ENCODE measurements at places on chromosomes 4 and X.

DNA sequence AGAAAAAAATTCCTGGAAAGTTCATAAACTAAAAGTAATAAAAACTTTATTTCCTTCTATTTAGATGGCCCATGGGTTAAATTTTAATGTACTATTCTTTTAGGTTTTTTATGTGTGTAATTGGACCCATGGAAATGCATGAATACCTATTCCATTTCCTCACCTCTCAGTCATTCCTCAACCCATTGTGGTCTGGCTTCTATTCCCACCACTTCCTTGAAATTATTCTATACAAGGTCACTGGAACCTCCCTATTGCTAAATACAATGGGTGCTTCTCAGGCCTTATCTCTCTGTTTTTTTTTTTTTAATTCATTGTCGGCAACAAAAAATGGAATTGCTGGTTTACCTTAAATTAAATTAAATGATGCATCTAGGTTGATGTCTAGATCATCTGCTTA lies 17.2 kb downstream of the SLC39A8 start:
- DNase-seq: no peak

- DNase-seq: no peak
These were observed 775 bp upstream of the YIPF6 start for GRCh38 chrX:68498044-68498507.

GRCh38 chr4:8532245-8532781 lies 47.9 kb upstream of the GPR78 start:
- DNase-seq: no peak

GRCh38 chr4:99414401-99414800 lies 20.7 kb downstream of the ADH7 start:
- no peak for DNase-seq

DNA sequence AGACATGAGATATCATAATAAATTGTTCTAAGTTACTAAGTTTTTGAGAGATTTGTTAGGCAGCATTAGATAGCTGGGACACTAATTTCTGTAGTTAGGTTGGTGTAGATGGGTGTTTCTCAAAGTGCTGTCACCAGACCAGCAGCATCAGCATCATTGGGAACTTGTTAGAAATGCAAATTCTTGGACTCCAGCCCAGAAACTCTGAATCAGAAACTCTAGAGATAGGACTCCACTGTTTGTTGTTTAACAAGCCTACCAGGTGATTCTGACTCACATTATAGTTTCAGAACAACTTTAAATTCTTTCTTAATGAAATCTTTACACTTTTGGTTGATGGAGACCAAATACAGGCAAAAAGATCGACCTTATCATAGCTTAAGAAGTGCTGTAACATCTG lies 173.7 kb downstream of the PABPC4L start:
- no peak for DNase-seq

DNA sequence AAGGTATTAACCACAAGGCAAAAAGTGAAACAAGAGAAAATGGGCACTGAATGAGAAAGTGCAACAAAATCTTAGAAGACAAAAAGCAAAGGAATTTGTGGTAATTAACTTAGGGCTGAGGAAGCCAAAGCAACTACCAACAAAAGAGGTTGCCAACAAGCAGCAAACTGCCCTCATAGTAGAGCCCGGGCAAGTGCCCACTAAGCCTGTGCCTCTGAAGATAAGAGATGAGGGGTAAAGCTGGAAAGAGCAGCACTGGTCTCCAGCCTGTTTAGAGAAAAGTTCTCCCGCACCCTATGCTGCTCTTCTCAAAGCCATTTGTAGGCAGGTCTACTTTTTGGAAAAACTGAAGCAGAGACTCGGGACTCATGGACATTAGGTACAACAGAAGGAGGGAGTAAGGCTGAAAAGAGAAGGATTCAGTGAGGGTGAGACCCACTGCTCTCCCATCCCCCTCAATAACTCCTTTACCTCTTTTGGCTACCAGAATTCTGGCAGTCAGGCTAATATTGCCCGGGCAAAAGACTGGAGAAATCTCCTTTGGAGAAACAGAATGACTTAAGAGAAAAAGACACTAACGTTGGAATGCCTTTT lies 29.6 kb upstream of the KCNE5 start:
- DNase-seq: no peak

All from activated CD8-positive, alpha-beta memory T cell treated with anti-CD3 and anti-CD28 coated beads, Interleukin-2, amount 50 U/mL, for 48 hours (primary cell).